NCI-H1417 treated with DMSO at 0.1 percent for 48 hours (cell line): ENCODE measurements at places on chromosomes 4 and X.

- no peak for DNase-seq
Measured at GRCh38 chrX:120499301-120500072, 30.4 kb upstream of the LAMP2 start.

DNA sequence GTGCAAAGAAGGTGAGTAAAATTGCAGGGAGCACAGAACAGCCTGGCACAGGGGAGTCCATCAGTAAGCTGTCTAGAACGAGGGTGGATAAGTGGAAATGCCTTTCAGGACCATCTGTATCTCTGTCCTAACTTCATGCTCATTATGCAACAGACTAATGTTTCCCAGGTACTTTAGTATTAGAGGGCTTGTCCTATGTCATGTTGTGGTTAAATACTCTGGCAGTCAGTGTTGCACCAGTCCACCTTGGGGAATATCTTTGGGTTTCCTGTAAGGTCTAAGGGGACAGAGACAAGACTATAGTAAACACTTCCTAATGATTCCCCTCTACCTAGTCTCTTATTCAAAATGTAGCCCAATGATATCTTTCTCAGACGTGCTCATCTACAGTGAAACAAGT, 21.3 kb downstream of the NOCT start:
- no peak for DNase-seq

GRCh38 chr4:34176609-34177008, 2067.7 kb downstream of the ARAP2 start:
- no peak for DNase-seq

GRCh38 chr4:52709155-52709554, 42.1 kb downstream of the ERVMER34-1 start:
- DNase-seq, result no peak

GRCh38 chrX:41164449-41164848, 79.2 kb downstream of the USP9X start:
- DNase-seq, result no peak

- no peak for DNase-seq
Measured at GRCh38 chr4:15457406-15458201, 12.1 kb upstream of the CC2D2A start.

DNA sequence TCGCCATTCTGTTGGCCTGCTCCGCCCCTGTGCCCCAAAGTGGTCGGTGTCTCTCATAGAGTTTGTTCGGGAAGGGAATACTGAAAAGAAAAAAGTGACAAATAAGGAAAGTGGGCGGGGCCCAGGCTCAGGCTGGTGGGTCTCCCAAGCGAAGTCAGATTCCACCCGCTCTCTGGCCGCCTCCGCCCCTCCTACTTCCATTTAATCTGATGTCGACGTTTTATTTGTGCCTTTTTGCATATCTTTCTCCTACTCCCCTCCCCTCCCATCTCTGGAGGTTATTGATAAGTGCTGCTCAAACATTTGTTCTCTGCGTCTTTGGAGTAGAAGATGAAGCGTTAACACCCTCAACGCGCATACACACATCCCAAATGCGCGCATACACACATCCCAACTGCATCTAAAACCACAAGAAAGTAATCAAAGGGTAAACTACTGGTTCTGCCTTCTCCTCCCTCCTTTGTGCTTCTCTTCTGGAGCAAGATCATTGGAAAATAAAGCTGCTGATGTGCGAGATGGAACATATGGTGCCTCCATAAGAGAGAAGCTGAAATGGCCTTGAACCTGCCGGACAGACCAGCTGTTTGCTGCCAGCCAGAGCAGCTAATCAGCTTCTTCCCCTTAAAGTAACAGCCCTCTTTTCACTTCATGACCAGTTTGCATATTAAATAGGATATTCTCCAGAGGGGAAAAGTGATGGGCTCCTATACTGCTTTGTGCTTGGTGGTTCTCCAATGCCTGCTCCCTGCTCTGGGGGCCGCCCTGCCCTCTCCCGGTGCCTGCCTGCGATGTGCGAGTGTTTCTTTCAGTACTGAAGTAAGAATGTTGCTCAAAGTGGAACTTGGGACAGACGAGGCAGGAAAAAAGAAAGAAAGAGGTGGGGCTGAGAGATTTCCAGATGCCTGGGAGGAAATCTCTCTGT, 3.1 kb downstream of the MAMLD1 start:
- DNase-seq, result no peak

GRCh38 chr4:3766036-3766784, at the start of gene ADRA2C:
Gene ADRA2C (plus strand): TSS chr4:3766385. CDS start chr4:3766607, 222 bp downstream.
- no peak for DNase-seq

DNA sequence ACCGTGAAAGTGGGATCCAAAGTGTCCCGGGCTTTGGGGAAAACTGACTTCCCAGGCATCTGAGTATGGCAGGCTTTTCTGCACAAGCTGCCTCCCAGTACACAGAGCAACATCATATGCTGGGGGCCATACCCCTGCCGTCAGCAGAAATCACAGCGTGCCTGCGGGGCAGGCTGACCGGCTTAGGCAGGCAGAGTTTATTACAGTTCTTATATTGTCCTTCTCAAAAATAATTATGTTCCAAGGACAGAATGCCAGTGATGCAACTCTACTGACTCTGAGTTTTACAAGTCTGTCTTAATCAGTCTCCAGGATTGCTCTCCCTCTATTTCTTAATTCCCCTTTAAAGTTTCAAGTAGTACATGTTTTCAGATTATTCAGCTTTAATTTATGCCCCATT, 37.0 kb downstream of the IL21 start:
- no peak for DNase-seq

- DNase-seq, result no peak
Measured at GRCh38 chrX:23907111-23907497, 634 bp downstream of the APOO start.

DNA sequence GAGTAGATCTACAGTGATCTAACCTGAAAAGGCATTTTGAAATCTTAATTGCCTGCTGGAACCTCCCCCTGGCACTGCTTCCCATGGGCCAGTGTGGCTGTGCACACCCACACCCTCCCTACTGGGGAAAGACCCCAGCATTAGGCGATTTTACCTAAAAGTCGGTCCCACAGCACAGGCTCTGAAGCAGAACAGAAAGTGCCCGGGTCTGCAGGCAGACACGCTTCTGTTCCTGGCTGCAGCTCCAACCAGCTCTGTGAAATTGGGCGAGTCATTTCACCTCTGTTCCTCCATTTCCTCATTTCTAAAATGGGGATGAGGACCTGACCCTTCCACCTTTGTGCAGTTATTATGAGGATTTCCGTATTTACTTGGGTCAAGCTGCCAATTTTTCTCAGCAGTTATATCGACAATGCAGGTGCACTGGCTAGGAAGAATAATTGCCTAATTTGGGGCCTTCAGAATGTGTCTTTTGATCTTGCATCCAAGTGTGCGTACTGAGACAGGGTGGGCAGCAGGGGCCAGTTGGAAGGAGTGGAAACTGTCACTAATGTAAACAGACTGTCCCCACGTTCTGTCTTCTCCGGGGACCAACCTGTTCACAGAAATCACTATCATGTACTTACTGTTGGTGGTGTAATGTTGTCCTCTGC, 7.1 kb downstream of the KLF3 start:
- no peak for DNase-seq

GRCh38 chr4:26806331-26806730, 54.3 kb upstream of the STIM2 start:
- no peak for DNase-seq

GRCh38 chr4:185772391-185773093, 39.5 kb downstream of the SORBS2 start:
- no peak for DNase-seq

- no peak for DNase-seq
Measured at GRCh38 chr4:138761638-138762220, 253.9 kb upstream of the NOCT start.

DNA sequence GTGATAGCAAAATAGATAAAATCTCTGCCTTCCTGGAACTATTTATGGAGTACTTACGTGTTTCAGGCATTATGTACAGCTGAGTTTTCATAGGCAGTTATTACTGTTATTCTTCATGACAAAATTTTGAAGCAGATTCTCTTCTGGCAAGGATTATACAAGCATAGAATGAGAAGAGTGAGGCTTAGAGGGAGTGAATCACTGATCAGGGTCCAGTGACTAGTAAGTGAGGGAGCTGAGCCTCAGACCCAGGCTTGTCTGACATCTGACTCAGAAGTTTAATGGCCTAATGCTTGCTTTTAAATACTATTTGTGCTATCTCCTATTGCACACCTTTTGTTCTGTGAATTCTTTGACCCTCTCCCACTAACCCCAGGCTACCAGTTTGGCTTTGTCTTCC, 110.6 kb downstream of the DTHD1 start:
- DNase-seq, result no peak
